ENCODE measurements at places on chromosomes 16 and 17. TPM values are rescaled to one million over a fixed set of nuclear protein-coding genes. Genes with fewer than 3 reads are reported as not detected.

DNA sequence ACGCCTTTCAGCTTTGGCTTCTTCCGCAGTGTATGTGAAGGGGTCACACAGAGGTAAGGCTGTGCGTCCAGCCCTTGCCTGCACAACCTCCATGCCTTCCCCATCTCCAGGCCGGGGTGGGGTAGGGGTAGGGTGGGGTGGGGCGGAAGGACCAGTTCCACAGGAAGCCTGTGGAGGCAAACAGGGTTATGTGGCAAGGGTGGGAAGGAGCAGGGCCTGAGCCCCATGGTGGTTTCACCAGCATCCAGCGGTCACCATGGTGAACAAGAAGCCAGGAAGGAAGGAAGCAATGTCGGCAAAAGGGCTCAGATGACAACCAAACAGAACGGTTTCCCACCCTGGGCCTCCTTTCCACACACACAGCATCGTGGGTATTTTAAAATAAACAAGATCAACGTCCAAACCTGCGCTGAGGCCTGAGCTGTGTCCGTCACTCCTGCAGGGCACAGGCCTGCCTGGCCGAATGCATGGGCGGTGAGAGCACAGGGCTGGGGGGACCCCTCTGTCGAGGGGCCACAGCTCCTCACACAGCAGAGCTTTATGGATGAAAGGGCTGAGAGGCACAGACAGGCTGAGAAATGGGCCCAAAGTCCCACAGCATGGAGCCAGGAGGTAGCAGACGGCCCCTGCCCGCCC, 80.5 kb downstream of the ZNF778 start:
- DNase-seq, result no peak

GRCh38 chr16:65409510-65409909, 287.6 kb upstream of the CDH11 start:
- DNase-seq, result no peak

GRCh38 chr16:50941681-50942080, 199.8 kb downstream of the CYLD start:
- no peak for DNase-seq

- DNase-seq, result no peak
Measured at GRCh38 chr17:66143657-66144282, 48.2 kb downstream of the CEP112 start.

The RGS9 gene
- total RNA-seq, result 3.7 TPM

Data from pancreas (tissue), 10 donors.